ENCODE measurements at places on chromosomes 4 and X. TPM values are rescaled to one million over a fixed set of nuclear protein-coding genes. Genes with fewer than 3 reads are reported as not detected.
A peak's percentile ranks its signal among the peaks of the same experiment; 100 is the strongest.

GRCh38 chrX:103418811-103419340 lies 42.5 kb downstream of the BEX3 start:
- DNase-seq = no peak

- peak; percentile 17 for DNase-seq
These were observed 8.0 kb downstream of the PPARGC1A start for GRCh38 chr4:23881674-23882337.

GRCh38 chr4:99361899-99362275 lies 9.3 kb upstream of the ADH1C start:
- no peak for DNase-seq

DNA sequence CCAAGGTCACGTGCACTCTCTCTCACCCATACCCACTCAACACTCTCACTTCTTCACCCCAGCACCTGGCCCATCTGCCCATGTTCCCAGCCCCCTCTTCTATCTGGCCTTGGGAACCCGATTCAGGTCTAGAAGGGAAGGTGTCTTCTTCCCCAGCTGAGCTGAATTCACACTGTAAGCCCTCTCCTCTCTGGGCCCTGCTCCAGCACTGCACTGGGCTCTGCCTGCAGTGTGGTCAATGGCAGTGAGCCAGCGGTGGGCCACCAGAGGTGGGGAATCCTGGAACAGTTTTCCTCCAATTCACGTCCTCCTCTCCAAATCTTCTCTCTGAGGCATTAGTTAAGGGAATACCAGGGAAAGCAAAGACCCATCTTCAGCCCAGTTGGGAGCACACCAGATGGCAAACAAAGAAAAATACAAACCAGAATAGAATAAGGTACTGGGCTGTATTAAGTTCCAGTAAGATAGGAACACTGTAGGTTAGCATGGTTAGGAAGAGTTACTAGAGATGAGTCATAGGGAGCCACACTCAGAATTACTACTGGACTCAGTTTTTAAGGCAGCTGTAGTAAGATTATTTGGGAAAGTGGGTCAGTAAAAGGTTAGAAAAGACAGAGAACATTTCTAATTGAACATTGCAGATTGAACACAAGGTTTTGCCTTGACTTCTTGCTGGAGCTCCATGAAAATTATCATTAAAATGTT lies 5.0 kb downstream of the AWAT2 start:
- DNase-seq = no peak

- DNase-seq = no peak
These were observed 94.6 kb downstream of the SYNPO2 start for GRCh38 chr4:118983293-118983692.

DNA sequence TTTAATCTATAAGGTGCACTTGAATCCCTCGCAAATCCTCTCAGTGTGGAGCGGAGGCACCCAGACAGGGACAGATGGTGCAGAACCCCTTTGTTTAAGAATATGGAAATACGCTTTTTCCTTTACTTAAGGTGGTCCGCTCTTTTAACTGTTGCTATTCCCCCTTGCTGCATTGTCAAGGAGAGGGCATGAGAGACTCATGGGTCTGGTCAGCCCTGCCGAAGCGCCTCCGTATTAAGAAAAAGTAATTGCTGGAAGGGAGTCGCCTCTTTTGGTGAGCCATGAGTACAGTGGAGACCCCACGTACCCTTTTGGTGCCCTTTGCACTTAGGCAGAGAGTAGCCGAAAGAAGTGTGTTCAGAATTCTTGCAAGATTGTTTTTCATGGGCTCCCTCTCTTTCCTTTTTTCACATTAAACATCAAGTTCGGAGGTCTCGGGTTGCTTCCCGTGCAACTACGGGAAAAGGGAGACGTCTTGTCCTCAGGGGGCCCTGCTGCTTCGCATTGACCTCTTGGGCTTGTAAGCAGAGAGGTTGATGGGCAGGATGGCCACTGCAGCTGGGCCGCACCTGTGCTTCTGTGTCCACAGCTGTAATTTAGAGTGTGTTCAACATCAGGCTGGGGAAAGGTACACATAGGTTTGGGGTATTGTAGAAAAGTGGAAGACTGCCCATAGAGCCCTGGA lies 109.6 kb downstream of the SPRY1 start:
- DNase-seq = no peak

DNA sequence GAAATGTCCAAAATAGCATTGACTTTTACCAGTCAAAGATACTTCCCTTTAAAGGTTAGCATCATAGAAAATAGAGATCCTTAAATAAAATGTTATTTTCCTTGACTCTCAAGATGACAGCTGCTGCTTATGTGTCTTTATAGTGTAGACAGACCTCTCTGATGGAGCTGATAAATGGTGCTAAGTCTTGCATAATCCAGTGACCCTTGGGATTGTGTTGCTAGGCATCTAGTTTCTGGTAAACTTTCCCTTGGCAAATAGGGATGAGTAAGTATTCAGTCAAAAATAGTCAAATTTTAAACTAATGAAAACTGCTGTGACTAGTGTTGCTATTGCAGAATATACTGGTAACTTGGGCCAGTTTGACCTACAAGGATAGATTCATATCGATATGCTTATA lies 53.6 kb downstream of the MBNL3 start:
- DNase-seq = no peak

DNA sequence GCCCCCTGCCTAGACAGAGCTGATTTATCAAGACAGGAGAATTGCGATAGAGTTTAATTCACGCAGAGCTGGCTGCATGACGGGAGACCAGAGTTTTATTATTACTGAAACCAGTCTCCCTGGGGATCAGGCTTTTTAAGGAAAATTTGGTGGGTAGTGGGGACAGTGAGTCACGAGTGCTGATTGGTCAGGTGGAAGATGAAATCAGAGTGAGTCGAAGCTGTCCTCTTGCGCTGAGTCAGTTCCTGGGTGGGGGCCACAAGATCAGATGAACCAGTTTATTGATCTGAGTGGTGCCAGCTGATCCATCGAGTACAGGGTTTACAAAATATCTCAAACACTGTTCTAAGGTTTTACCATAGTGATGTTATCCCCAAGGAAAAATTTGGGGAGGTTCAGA lies 36.6 kb downstream of the MYOZ2 start:
- no peak for DNase-seq

GRCh38 chr4:74397748-74398426 lies 32.9 kb downstream of the EREG start:
- DNase-seq = no peak

DNA sequence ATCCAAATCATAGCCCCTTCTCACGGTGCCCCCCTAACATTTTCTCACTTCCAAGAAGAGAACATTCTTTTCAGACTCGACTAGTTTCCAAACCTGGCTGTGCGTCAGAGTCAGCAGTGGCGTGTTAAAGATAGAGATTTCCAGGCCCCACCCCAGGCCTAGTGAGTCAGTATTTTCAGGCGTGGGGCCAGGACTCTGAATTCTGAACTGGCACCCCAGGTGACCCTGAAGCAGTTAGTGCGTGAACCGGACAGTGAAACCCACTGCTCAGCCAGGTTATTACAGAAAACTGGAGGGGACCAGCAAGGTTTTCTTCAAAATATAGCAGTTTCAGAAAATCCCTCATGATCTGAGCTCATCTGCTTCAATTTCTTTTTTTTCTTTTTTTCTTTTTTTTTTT lies 35.0 kb upstream of the BCOR start:
- peak; percentile 62 for DNase-seq

GRCh38 chr4:70914000-70914399 lies 11.8 kb downstream of the MOB1B start:
- no peak for DNase-seq

- no peak for DNase-seq
These were observed 438.5 kb downstream of the ADGRL3 start for GRCh38 chr4:61638591-61638990.

DNA sequence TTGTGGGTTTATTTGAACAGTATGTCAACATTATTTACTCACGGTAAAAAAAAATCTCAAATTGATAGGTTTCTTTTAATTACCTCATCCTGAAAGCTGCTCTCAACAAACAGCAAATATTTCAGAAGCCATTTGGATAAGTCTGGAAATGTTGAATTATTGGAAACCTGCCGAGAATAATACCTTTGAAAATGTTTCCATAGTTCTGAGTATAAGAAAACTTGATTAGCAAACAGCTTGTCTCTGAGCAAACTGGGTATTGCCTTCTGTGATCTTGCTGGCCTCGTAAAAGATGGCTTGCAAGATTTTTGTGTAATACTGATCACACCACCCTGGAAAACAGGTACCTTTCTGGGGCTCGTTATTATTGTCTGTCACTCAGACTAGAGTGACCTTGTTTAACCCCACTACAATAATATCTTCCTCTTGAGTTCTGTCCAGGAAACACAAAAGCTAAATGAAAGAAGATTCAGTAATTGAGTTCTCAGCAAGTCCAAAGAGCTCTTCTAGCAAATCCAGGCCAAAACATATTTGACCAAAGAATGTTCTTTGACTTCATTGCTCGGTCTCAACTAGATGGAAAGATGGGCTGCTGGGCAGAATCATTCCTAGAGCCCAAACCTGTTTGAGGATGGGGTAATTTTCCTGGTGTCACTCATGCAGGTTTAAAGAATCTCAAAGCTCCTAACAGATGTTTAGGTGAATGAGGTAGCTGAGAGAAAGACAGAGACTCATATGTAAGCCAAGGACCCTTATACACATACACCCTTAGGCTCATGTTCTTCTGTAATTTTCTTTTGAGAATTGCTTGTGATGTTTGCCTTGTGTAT lies 255.6 kb upstream of the JADE1 start:
- peak; percentile 27 for DNase-seq

- no peak for DNase-seq
These were observed 78.8 kb upstream of the GPR174 start for GRCh38 chrX:79065696-79066095.

GRCh38 chrX:37867536-37868153 lies 20.3 kb upstream of the DYNLT3 start:
- DNase-seq = no peak

DNA sequence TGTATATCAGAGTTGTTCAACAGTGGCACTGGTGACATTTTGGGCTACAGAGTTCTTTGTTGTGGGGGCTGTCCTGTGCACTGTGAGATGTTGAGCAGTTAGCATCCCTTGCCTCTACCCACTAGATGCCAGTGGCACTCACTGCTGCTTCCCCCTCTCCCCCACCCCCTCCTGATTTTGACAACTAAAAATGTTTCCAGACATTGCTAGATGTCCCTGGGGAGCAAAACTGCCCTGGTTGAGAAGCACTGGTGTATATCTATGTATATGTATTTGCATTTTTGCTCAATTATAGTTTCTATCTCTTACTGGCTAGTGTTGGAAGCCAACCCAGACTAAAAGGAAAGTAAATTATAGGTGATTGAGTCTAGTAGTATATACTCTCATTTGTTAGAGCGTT lies 2.4 kb downstream of the TMEM131L start:
- DNase-seq = no peak

DNA sequence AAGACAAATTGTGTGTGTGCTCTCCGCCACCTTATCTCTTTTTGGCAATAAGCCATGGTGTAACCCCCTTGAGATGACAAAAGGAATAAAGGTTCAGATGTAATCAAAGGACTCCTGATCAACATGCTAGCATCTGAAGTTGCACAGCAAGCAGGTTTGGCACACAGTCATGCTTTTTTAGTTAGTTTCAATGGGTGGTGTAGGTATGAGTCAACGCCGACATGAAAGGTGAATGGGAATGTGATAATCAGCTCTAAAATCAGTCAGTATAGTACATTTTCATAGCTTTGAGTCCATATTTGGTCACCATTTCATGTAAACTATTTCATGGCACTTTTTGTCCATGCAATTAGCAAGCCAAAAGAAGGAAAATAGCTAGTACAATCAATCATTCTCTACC lies 50.4 kb upstream of the ETNPPL start:
- no peak for DNase-seq

DNA sequence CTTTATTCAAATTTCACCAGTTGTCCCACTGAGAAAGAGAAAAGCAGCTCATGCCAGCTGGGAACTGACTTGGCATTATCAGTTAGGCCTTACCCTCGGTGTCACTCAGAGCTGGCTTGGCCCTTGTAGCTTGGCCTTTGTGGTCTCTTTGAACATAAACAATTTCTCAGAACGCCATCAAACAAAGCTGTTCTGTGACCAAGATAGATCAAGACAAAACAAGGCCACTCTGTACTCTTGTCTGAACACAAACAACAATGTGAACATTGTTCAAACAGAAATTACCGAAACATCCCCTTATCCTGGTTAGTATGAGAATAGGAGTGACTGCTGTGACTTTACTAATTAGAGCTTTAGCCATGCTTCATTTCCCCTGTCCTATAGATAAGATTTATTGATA lies 57.2 kb downstream of the DIPK2B start:
- DNase-seq = no peak

GRCh38 chrX:103329991-103330390 lies at the start of gene TCEAL7:
TSS of gene TCEAL7 (plus strand) at chrX:103330239. CDS start at chrX:103331404, 1,165 bp downstream.
- DNase-seq = no peak

- no peak for DNase-seq
These were observed 160.5 kb upstream of the AGTR2 start for GRCh38 chrX:116009861-116010710.

- DNase-seq = no peak
These were observed 1552.6 kb downstream of the C4orf33 start for GRCh38 chr4:130648570-130648969.

DNA sequence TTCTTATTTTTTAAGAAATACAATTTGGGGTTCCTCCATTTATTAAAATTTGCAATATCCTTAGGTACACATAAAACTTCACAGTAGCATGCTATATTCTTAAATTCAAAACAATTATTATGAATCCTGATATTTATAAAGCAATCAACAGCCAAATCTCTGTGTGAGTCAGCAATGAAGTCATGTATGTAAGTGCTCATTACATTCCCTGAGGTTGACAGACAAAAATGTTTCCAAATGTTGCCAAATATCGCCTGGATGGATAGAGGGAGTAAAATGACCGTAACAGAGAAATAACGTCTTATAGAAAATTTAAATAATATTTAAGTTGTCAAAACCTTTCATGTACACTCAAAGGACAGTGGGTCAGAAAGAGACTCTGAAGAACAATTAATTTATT lies 220.0 kb downstream of the PCDH18 start:
- DNase-seq = no peak

GRCh38 chr4:81314196-81314896 lies 99.3 kb upstream of the PRKG2 start:
- DNase-seq = peak; percentile 97

DNA sequence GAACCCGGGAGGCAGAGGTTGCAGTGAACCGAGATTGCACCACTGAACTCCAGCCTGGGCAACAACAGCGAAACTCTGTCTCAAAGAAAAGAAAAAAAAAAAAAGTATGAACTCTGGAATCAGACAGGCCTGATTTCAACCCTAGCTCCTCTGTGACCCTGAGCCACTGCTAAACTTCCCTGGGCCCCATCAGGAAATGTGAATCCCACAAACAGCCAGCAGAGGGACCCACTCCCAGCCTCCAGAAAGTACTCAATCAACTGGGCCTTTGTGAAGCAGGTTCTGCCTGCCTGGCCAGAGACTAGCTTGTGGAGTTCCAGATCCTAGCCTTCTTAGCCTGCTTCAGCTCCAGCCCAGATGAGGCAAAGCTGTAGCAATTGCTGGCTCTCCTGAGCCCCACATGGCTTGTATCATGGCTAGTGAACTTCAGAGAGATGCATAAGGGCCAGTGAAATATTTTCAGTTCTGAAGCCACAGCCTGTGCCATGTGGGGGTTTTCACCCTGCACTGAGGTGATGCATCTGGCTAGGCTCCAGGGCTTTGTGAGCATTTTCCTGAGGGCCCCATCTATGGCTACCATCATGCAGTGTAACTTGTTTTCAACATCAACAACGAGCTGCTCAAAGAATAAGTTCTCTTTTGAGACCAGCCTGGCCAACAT lies 7.2 kb upstream of the IDS start:
- no peak for DNase-seq

Gene TMPRSS11B
- total RNA-seq = not detected

Gene TMPRSS11E
- not detected for total RNA-seq

Gene ZMAT1
- 0.70 TPM for total RNA-seq

Gene EREG
- 33.8 TPM for total RNA-seq

Gene UBA6
- 123 TPM for total RNA-seq

Gene CPXCR1
- total RNA-seq = not detected

Gene PNMA6A
- total RNA-seq = 11.8 TPM

Gene SLC10A4
- not detected for total RNA-seq

Gene FGD1
- total RNA-seq = 17.2 TPM

Gene CLIC2
- 0.43 TPM for total RNA-seq

Data from Caki2 (cell line).